ENCODE measurements at places on chromosomes 5 and 9.

DNA sequence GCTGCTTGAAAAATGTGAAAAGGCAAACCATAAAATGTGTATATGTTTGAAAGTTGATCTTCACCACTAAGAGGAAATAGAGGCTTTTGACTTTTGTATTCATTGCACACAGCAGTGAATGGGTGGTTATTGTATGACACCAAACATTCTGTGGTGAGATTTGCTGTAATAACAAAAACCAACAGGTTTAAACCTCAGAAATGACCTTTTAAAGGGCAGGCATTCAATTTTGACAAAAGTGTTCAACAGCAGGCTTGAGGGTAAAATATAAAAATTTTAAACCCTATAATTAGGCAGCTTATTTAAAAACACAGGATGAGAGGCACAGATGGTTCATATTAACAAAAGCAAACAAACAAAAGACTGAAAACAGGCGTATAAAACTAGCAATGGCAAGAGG, 128.1 kb upstream of the NUDT12 start:
- no peak for DNase-seq

GRCh38 chr9:89522959-89523285, 25.0 kb upstream of the SEMA4D start:
- no peak for DNase-seq

- DNase-seq: no peak
Measured at GRCh38 chr5:14879937-14880589, 8.5 kb upstream of the ANKH start.

GRCh38 chr5:134226441-134227192, 744 bp upstream of the PPP2CA start:
- DNase-seq: peak; percentile 94

DNA sequence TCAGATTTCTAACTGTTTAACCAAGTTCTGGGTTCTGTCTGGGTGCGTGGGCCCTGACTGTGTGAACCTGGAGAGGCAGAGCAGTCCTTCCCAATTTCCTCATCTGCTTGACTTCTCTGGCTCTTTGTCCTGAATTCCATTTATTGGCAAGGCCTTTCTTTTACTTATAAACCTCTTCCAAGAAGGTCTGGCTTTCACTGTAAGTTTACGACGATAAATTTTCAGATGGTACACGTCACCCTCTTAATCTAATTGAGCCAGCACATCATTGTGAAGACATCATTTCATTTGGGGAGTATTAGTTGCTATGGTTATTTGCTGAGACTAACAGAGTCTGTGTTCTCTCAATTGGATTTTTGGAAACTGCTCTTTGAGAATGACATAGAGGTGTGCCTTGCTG, 92.4 kb downstream of the ARHGAP26 start:
- no peak for DNase-seq

DNA sequence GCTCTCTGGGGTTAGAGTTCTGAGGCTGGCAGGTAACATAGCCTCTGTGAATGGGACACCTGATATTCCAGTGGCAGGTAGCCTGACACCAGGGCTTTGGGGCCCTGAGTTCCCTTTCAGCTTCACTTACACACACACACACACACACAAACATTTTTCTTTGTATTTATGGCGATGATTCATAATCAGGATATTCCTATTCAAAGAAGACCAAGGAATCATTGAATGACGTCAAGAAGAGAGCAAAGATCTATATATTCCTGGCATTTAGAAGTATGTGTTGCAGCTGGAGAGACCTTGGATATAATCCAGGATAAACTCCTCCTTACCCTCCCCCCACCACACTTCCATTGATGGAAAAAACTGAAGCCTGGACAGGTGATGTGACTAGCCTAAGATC, 7.9 kb upstream of the ENTREP1 start:
- no peak for DNase-seq

DNA sequence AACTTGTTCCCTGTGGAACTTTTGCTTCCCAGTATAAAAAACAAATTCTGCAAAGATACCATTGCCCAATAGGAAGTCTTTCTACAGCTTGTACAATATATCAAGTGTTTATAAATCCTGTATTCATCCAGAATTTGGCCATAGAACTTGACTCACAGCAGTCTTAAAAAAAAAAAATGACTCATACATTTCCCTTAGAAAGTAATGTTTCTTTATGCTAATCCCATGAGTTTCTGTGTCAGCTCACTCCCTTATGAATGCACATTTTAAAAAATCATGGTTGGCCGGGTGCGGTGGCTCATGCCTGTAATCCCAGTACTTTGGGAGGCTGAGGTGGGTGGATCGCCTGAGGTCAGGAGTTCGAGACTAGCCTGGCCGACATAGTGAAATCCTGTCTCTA, 89.3 kb upstream of the DMRT1 start:
- DNase-seq: no peak

- no peak for DNase-seq
Measured at GRCh38 chr5:157865781-157866180, 6.8 kb upstream of the CLINT1 start.

DNA sequence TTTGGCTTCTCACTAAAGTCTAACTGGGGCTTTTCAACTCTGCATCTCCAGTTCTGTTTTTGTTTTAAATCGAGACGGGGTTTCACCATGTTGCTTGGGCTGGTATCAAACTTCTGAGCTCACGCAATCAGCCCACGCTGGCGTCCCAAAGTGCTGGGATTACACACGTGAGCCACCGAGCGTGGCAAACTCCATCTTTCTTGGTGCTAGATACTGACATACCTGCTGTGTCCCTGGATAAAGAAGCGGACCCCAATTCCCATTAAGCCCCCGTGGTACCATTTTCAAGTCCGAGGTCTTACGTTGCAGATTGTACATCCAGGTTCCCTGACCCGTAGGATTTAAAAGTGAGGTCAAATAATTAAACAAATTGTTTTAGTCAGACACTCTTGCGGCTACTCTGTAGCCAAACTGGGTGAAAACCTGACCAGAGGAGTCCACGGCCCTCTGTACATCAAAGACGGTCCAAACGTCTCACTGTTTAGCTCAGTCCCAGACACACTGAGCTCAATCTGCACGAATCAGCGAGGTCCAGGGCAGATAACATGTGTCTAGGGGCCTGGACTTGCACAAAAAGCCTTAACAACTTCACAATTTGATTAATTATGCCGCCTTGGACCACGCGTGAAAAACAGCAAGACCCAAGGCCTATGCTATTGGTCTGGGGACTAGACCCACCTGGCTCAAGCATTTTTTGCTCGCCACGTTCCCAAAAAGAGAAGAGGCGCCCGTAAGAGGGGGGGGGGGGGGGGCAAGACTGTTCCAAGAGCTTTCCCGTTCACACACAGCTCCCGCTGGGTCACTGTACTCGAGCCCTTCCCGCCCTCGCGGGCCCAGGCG, 727 bp upstream of the DNAJA1 start:
- no peak for DNase-seq

GRCh38 chr9:71737455-71737854, 30.9 kb downstream of the CEMIP2 start:
- no peak for DNase-seq

- DNase-seq: no peak
Measured at GRCh38 chr9:21770871-21771560, 31.4 kb upstream of the MTAP start.

DNA sequence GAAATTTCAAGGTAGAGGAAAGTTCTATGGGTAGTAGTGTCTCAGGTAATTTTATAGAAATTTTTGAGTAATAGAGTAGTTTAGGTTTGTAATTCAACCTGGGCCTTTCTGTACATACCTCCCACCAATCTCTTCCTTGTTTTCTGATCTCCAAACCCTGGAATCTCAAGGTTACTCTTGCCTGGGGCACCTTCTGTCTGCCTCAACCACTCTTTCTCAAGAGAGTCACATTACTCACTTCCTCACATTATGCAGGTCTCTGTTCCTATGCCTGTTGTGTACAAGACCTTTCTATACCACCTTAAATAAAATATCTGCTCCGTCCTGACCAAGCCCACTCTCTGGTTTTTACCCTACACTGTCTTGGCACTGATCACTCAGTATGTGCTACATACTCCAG, 412.6 kb upstream of the CTNND2 start:
- no peak for DNase-seq

DNA sequence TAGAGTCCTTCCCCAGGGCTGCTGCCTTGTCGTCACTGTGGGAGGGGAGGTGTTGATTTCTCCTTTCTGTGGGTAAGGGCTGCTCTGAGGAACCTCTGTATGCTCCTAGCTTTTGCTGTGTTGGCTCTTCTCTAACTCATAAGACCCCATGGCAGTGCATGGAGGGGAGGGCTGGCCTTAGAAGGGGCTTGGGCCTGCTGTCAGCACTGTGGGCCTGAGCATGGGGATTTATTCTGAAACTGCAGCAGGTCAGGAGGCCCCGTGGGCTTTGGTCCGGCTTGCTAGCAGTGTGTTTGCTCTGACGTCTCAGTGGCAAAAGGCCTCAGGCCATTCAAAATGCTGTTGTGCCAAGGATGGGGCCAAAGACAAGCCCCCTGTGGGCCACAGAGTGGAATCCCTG, 6.8 kb downstream of the FGF18 start:
- DNase-seq: no peak

DNA sequence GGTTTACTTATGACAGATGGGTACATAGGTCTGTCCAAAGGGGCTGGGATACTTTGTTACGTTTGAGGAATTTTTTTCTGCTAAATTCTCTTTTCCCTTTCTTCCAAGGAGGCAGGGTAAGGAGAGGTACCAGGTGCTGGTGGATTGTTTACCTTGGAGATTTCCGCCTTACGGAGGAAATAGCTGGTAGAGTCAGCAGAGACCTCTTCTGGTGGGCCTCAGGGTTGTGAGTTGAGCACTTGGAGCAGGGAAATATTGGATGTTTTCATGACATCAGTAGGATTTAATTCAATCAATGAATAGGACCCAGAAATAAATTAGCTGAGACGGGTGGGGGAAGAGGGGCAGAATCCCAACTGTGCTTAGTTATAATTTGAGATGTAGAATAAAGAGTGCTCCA, 60.0 kb upstream of the TAF11L2 start:
- DNase-seq: no peak

DNA sequence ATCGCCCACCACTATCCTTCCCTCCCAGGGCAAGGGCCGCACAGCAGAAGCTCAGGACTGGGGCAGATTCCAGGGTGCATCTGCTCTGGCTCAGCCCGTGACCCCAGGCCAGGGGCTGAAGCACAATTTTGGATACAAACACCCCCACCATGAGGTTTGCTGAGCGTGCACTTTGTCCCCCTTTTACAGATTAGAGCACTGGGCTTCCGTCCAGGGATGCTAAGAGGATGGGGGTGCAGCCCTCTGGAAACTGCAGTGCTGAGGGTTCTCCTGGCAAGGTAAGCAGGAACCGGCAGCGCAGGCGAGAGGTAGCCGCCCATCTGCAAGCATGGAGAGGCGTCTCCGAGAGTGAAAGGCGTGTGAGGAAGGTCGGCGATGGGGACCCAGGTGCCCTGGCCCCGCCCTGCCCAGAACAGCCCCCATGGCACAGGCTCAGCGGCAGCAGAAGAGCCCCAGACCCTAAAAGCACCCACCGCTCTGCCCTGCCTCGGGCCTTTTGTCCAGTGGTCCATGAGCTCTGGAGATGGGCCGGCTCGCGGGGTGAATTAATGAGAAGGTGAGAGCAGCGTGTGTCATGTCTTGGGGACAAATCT, 54.5 kb upstream of the OLFM1 start:
- DNase-seq: no peak

DNA sequence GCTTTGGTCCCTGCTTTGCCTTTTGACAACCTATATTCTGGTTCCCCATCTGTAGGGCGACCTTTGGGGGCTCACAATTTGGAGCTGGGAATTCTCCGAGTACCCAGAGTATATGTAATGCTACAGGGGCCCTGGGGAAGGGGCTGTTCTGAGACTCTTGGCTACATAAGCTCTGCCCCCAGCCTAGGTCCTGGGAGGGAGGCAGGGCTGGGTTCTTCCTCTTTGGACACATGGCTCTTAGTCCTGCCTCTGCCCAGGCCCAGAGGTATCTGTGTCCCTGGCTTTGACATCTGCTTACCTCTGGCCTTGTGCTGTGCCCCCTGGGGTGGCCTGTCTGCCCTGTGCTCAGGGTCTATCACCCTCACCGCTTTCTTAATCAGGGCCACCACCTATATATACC, 181.6 kb downstream of the CACNA1B start:
- DNase-seq: no peak

DNA sequence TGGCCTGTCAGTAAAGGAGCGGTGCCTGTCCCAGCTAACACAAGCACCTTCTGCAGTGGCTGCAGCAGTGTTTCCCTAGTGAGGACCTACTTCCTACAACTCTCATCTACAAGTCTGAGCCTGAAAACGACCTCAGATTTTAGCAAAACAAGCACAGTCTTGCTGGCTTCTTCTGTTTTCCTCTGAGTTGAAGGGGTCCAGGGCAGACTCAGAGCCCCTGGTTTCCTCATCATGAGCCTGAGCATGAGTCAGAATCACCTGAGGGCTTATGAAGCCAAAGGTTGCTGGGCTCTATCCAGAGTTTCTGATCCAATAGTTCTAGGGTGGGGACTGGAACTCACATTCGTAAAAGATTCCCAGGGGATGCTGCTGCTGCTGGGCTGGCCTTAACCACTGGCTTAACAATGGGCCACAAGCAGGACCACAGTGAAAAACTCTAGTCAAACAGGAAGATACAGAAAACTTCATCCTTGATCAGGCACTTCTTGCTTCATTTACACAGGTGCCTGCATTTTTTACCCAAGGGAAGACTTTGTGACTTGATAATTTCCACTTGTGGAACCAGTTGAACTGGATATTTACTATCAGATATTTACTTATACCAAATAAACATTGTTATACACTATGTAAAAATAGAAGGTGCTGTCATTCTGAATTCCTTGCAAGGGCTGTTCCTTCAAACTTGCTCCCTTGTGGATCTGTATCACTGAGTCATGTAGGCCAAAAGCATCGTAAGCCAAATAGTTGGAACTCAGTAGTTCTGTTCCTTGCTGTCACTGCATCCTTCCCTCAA, 4.3 kb upstream of the ACER2 start:
- DNase-seq: no peak

GRCh38 chr5:99646011-99646647, 717.3 kb upstream of the CHD1 start:
- DNase-seq: no peak

DNA sequence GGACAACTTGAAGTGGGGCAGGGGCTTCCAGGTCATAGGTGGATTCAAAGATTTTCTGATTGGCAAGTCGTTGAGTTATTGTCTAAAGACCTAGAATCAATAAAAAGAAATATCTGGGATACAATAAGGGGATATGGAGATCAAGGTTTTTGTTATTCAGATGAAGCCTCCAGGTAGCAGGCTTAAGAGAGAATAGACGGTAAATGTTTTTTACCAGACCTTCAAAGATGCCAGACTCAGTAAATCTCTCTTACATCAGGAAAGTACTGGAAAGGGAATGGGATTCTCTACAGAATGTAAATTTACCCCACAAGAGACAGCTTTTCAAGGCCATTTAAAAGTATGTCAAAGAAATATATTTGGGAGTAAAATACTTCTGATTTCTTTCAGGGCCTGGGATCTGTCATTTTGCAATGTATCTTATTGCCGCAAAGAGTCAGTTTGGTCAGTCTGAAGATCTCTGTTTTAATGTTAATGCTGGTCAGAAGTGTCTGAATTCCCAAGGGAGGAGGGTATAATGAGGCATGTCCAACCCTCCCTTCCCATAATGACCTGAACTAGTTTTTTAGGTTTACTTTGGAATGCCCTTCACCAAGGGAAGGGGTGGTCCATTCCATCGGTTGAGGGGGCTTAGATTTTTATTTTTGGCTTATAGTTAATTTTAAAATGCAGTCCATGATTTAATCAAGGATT, 13.6 kb upstream of the LYSMD3 start:
- no peak for DNase-seq
